Dorsolateral prefrontal cortex (tissue), 122 donors: ENCODE measurements at places on chromosomes 7 and 10.

DNA sequence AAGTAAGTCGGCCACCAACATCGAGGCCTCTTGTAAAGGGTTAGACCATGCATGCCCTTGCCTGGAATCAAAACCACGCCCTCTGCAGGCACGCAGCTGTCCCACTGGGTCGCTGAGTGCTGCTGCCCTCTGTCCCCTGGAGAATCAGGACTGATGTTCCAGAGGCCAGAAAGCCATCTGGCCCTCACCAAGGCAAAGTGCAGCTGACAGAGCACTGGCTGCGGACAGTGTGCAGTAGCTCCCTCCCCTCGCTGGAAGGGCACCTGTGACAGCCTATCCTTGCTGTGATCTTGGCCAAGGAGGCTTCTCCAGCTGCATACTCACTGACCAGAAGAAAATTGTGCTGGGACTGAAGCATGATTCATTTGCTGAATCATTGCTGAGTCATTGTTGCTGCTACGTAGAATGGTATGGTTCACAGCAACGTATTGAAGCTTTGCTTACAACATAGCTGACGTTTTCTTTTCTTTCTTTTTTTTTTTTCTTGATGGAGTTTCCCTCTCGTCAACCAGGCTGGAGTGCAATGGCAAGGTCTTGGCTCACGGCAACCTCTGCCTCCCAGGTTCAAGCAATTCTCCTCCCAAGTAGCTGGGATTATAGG, 30.4 kb downstream of the DDC start:
- DNase-seq = no peak

DNA sequence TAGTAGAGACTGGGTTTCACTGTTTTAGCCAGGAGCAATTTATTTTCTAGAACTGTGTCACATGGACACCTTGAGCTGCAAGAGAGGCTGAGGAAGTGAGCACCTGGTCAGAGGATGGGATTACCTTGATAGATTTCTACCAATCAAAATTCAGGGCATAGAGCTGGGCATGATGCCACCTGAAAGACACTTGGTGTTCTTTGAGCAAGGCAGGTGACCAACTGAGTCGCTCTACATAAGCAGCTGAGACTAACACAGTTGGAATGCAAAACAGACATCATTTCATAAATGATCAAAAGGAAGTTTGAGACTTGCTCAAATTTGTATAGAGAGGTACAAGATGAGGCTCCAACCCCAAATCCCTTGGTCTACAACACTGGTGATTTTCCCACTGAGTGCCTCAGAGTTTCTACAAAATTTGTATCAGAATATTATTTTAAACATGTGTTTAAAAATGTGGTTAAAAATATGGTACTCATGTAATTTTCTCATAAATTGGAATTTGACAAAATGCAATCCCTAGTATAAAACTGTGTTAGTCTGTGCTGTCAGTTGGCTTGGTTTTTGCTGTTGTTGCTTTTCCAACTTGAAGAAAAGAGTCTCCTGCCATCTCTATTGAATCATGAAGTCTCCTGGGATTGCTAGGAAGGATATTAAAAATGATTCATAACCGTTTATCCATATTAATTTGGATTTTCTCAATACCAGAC, 156.4 kb upstream of the MDFIC start:
- no peak for DNase-seq

- no peak for DNase-seq
Observed at GRCh38 chr10:100341953-100342626, 4.9 kb upstream of the SCD start.

DNA sequence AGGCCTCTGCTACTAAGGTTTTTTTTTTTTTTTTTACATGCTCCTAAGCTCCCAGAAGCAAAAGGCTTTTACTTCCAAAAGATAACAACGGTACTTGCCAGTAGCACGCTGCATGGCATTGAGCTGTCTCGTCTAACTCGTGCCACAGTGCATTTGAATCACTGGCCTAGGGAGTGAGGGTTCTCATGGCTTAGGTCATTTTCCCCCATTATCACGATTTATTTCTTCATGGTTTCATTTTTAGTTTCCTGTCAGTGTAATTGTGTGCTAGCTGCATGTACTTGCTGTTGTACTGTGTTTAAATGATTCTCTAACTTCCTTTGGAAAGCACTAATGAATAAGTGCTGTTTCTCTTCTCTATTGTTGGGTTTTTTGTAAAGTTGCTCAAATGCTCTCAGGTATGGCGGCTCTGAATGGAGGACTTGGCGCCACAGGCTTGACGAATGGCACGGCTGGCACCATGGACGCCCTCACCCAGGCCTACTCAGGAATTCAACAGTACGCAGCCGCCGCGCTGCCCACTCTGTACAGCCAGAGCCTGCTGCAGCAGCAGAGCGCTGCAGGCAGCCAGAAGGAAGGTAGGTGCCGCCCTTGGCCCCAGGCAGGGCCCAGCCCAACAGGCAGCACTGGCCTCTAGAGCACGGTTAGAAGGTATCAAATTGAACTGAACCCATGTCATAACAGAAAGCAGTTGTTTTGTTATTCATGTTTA, 290.5 kb downstream of the USP6NL start:
- DNase-seq = no peak

GRCh38 chr7:80646083-80646865, 7.8 kb downstream of the CD36 start:
- no peak for DNase-seq

GRCh38 chr7:93941945-93942344, 20.4 kb downstream of the GNG11 start:
- no peak for DNase-seq

GRCh38 chr10:105356626-105357025, 715.5 kb downstream of the SORCS3 start:
- DNase-seq = no peak

- DNase-seq = no peak
Observed at GRCh38 chr7:16098585-16099179, 322.7 kb downstream of the CRPPA start.

- DNase-seq = no peak
Observed at GRCh38 chr10:76150139-76150875, 718.9 kb downstream of the LRMDA start.

- no peak for DNase-seq
Observed at GRCh38 chr7:4131063-4131462, 551.0 kb upstream of the FOXK1 start.

DNA sequence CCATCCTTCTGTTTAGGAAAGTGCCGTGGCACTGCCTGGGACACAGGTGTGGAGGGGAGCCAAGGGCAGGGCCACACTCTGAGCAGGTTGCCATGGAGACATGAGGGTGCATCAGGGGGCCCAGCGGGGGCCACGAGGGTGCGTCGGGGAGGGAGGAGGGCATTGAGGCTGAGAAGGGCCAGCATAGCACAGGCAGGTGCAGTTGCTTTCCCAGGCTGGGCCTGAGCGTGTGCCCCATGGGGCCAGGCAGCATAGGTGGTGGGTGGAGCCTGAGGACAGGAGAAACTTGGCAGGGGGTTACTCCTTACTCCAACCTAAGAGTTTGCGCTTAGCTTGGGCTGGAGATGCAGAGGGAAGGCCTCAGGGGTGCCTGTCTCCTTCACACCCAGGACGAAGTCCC, 15.2 kb downstream of the YKT6 start:
- DNase-seq = no peak

DNA sequence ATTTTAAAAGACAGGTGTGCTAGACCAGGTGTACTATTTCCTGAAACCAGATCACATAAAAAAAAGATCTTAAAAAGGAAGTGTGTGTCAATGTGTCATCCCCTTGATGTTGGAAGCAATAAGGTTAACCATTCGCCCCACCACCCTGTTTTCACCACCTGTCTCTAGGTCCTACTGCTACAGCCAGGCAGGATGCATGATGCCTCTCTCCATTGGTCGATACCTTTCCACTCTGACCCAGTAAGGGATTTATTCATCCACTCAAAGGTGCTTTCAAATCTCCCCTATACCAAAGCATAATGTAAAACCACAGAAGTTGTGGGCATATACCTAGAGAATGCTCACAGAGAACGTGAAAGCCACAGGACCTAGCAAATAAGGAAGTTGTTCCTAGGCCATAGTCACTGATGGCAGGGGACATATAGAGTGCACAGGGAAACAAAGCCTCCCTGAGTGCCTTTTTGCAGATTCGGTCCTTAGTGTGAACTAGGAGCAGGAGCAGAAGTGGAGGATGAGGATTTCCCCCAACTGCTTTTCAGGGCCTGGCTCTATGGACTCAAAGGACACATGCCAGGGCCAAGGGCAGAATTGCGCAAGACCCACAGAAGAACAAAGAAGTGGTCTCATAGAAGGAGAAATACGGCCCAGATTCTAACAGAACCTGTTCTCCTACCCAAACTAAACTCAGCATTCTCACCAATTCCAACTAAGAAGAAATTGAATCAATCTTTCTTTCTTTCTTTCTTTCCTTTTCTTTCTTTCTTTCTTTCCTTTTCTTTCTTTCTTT, 631.5 kb upstream of the NRP1 start:
- DNase-seq = no peak

DNA sequence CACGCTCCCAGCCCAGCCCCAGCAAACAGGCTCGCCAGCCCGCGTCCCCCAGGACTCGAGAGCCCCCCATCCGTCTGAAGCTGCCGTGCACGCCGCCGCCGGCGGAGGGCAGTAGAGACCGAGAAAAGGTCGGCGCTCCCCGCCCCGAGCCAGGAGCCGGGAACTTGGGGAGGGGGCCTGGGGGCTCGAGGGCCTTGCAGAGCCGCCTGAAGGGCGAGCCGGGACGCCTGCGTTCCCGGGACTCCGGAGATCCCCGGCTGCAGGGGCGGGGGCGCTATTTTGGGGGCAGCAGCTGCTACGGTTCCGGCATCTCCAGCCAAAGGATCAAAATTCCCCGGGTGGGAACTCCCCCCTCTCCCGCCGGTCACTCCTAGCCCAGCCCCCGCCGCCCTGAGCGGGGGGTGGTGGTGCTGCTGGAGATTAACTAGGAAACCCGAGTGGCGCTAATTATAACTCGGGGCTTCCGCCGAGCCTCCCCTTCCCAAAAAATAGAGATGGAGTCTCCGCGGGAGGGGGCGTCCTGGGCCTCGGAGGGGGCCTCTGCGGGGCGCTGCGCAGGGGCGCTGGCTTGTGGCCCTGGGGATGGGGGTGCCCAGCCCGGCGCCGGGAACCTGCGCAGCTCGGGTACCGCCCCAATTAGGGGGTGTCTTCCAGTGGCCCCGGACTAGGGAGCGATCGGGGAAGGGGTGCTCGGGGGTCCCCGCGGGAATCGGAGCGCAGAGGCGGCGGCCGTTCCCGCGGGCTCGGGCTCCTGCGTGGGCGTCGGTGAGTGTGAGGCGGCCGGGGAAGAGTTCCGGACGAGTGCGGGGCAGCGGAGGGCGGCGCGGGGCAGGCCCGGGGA, 608 bp downstream of the ACHE start:
- DNase-seq = no peak

DNA sequence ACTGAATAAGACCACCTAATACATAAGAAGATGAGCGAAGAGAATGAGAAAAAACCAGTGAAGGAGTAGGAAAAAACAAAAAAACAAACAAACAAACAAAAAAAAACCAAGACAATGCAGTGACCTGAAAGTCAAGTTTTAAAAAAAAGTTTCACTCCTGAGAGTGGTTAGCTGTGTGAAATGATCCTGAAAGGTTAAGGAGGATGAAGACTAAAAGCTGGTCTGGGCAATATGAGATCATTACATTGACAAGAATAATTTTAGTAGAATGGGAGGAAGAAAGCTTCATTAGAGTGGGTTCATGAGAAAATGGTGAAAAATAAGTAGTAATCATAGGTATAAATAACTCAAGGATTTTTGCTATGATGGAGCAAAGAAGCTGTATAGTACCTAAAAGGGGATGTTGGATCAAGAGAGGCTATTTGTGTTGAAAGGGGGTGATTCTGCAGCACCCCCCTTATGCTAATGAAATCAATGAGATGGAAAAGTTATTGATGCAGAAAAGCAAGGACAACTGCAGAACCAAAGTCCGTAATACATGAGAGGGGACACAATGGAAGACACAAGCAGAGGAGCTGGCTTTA, 80.2 kb downstream of the KMT2C start:
- no peak for DNase-seq

GRCh38 chr7:44762300-44762699, 13.7 kb downstream of the ZMIZ2 start:
- no peak for DNase-seq

DNA sequence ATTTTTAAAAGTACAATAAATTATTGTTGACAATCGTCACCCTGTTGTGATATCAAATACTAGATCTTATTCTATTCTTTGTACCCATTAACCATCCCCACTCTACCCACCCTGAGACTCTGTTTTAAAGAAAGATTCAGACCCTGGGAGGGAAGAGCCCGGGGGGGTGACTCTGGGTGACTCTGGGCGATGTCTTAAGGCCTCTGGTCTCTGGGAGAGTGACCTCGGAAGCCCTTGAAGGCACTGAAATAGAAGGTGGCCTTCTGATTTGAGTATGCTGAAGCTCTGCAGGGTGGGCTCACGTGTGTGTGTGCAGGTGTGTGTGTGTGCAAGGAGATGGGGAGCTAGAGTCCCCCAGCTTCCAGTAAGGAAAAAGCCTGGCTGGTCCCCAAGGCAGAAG, 9.7 kb downstream of the ADAP1 start:
- DNase-seq = no peak

- no peak for DNase-seq
Observed at GRCh38 chr7:121261207-121261884, 67.5 kb upstream of the WNT16 start.

DNA sequence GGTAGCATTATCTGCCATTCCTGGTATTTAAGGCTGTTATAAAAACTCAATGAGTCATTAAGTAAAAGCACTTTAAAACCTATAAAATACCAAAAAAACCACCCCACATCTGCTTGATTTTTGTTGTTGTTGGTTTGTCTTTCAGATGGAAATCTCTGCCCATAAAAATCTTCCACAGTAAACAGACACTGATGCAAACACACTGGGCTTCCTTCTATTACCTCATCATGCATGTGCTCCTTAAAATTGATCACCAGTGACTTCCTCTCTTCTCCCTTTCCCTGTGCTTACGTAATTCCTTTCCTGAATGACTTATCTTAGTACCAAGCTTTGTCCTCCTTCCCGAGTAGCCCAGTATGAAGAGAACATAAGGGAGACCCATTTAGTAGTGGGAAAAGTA, 167.2 kb downstream of the EVX1 start:
- no peak for DNase-seq

DNA sequence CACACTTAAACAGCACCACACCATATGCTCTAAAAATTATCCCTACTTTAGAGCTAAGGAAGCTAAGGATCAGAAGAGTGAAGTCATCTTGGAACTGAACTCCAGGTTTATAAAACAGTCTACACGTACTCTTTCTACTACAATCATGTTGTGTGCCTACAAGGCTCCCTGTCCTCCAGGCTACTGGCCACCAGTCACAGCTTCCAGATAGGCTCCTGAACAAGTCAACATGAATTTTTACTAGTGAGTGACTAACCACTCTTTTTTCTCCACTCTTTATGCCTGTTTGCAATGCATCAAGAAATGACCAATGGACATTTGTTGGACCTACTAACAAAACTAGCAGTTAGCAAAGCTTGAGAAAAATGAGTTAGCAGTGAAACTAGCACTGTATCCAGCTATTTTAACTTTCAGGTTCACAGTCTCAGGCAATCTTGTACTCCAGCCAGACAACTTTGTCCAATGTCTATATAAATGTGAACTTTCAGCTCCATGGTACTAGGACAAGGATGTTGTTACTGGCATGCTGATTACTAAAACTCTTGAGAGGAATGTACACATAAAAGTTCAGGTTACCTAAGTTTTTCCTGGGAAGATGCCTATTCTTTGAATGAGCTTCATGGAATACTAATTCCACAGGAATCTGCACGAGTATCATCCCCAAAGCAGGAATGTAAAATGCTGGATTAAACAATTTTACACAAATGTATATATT, 180.0 kb downstream of the BTAF1 start:
- no peak for DNase-seq
